Suppressor macrophage treated with lipopolysaccharide for 1 hour (primary cell): ENCODE measurements at places on chromosomes 13 and 19.
A peak's percentile ranks its signal among the peaks of the same experiment; 100 is the strongest.

- no peak for DNase-seq
These were observed 19.4 kb upstream of the HOMER3 start for GRCh38 chr19:18960370-18960769.

DNA sequence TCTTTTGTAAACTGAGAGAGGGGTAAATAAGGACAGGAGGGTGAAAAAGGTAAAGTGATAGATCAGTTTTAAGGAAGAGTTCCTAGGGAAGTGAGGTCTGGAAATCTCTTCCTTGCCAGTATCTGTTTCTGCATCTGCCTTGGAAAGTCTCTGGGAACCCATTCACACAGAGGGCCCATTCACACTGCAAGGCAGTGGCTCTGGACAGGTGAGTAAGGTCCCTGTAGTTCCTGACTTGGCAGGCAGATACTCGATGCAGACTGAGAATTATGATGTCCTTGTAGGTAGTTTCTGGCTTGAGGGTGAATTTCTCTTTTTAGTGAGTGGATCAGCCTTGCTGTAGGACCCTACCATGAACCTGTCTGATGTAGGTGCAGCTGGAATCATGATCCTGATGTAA lies 293.3 kb downstream of the NALCN start:
- DNase-seq = no peak

DNA sequence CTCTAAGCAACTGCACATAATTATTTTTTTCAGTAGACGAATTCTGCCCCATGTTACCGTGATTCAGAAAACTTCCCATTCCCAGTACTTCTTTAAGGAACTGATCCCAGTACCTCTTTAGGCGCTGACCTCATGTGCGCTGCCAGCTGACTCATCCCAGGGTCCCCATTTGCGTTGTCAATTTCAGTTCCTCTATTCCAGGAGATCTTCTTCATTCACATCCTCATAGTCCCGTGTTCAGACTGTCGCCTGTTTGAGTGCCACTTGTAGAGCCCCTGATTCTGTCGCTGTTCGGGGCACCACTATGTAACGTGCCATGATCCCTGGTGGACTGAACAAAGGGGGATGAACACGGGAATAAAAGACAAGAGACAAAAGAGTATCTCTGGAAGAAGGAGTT lies 16.4 kb downstream of the FPR3 start:
- peak; percentile 94 for DNase-seq

DNA sequence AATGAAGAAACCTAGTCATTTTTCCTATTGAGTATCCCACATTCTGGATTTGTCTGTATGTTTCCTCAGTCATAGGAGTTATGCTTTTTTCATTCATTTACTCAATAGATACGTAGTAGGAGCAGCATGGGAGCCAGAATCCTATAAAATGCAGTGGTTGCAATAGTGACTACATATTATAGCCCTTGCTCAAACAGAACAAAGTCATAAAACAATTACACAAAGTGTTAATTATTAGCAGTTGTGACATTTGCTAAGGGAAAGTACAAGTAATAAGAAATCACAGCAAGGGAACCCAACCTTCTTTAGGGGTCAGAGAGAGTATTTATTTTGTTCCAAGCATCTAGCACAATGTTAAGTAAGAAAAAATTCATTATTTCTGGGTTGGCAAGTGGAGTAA lies 27.7 kb upstream of the POU4F1 start:
- DNase-seq = no peak

DNA sequence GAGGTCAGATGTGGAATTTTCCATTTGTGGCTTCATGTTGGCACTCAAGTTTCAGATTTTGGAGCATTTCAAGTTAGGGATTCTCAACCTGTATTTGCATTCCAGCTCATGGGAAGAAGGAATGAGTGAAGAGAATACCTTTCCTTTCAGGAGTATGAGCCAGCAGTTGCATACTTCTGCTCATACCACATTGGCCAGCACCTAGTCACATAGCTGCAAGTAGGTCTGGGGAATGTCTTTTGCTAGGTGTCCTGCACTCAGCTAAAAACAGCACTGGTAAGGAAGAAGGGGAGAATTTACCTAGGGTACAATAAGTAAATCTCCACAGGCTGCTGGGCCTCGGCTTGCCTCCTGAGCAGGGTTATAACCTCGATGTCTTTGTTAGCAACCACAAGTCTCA lies 24.6 kb upstream of the ATP8A2 start:
- no peak for DNase-seq

- no peak for DNase-seq
These were observed 671.0 kb downstream of the SLITRK1 start for GRCh38 chr13:83211301-83211700.

DNA sequence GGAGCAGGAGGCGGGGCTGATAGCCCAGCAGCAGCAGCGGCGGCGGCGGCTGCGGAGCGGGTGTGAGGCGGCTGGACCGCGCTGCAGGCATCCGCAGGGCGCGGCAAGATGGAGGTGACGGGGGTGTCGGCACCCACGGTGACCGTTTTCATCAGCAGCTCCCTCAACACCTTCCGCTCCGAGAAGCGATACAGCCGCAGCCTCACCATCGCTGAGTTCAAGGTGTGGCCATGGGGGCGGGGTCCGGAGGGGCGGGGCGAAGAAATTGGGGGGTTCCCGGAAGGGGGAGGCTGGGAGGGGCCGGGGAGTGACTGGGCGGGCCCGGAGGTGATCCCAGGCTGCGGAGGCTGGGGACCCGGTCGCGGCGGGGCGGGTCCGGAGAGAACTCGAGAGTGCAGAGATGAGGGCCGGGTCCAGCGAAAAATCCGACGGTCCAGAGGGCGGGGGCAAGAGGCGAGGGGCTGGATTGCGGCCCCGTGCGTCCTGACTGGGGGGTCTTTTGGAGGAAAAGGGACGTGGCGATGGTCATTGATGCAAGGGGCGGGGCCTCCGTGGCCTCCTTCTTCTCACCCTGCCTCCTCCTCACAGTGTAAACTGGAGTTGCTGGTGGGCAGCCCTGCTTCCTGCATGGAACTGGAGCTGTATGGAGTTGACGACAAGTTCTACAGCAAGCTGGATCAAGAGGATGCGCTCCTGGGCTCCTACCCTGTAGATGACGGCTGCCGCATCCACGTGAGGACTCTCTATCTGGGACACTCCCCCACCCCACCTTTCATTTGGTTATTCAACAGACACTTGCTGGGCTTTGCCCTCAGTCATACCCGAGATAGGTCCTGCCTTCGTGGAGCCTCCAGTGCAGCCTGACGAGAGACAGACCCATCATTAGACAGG lies at the start of gene TBCB:
TBCB (plus strand) TSS at position 16 of the 891 bp plus-strand sequence; CDS start at position 109, 93 bp downstream.
- peak; percentile 88 for DNase-seq

DNA sequence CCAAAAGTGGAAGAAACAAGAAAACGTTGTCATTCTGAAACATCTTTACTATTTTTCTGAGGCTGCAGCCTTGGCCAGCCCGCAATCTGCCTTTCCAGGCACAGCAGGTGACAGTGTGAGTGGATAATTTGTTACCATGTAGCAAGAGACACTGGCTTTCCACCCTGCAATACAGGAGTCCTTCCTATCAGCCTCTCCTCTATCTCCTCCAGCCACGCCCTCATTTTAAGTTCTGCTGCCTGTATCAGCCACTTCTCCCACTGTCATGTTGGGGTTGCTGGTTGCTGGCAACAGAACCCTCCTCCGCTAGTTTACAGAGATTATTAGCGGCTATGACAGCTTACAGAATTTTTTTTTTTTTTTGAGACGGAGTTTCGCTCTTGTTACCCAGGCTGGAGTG lies 7.7 kb upstream of the LGALS7 start:
- no peak for DNase-seq

GRCh38 chr19:40503320-40503695 lies 36.5 kb downstream of the SPTBN4 start:
- DNase-seq = no peak

- DNase-seq = peak; percentile 14
These were observed 394.3 kb downstream of the FOXO1 start for GRCh38 chr13:40271931-40272775.

DNA sequence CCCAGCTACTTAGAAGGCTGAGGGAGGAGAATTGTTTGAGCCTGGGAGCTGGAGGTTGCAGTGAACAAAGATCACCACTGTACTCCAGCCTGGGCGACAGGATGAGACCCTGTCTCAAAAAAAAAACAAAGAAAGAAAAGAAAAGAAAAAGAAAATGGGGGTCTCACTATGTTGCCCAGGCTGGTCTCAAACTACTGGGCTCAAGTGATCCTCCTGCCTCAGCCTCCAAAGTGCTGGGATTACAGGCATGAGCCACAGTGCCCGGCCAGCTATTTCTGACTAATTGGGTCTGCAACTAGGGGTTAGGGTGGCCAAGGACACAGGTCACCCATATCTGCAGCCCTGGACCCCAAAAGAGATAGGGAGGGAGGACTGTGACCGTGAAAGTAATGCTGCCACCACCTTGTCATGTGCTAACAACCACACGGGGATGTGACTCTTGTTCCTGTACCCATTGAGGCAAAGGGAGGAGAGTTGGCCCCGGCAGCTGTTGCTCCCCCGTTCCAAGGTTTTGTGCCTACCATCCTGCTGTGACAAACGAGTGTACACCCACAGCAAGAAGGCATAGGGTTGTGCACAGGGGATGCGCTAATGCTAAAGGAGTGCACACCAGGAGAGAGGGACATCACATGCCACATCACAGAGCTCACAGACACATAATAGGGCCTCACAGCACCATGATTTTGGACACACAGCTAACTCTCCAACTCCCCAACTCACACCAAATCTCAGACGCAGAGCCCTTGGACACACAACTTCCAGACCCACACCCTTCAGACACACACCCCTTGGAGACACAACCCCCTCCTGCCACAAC lies 619 bp downstream of the MEF2B start:
- no peak for DNase-seq

GRCh38 chr19:15418231-15418578 lies 583 bp downstream of the AKAP8L start:
- DNase-seq = no peak

DNA sequence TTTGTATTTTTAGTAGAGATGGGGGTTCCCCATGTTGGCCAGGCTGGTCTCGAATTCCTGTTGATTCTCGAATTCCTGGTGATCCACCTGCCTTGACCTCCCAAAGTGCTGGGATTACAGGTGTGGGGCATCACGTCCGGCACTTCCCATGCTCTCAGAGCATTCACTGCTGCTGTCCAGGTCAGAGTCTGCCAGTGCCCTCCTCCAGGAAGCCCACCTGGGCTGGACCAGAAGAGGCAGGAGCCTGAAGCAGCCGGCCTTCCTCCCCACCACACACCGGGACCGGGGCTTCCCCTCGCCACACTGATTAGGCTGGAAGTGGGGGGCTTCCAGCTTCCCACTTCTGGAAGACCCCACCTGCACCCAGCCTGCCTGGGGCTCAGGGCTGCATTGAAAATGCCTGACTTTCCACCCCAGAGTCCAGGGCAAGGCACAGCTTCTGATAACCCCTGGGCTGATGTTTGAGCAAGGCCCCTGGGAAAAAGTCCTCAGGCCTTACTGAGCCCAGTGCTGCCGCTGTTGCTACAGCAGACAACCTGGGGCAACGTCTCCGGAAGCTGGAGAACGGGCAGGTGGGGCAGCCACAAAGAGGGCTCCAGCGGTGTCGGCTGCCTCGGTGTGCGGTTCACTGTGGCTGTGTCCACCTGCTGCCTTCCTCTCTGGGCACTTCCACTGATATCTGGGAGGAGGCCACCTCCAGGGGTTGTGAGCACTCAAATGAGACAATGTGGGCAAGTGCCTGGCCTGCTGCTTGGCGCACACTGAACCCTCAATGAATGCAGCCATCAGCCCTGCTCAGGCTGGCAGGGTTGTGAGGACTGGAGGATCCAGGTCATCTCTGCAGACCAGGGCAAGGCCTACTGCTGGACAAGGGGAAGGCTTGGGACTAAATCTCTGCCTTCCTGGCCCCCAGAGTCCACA lies 22.6 kb downstream of the CEBPA start:
- DNase-seq = no peak

DNA sequence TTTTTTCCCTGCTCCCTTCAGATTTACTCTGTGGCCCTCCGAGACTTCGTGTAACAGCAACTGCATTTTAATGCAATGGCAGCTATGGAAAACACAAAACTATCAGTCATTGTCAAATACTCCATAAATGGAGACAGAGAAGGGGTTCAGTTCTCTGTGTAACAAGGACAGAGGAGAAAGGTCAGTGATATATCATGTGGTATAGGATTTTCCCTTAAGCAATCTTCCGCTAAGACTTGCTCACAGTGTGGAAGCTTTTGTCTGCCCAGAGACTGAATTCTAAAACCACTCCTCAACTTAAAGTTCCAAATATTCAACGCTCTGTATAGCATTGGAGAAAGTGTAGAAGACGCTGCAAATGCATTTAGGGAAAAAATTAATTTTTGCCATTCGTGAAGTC lies 111.3 kb upstream of the EDNRB start:
- no peak for DNase-seq

- no peak for DNase-seq
These were observed 114.3 kb downstream of the TEX26 start for GRCh38 chr13:31046711-31047279.

DNA sequence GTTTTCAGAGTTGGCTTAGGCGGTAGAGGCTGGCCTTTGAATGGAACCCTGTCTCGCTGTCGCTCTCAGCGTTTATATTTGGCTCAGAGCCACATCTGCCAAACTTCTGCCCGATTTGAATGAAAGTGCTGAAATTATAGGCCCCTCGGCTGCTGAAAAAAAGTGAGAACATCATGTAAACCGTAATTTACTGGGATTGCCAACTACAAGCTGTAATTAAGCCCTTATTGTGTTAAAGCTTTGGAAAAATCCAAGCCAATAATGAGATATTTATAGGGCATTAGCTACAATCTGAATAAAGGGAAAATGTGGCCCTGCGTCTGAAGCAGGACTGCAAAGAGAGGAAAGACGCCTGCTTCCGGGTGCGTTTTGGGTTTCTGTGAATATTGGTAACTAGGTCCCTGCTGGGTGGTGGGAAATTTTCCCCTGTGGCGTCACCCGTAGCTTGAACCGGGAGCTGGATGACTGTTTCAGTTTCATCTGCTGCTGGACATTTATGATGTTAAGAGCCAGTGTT lies 9.9 kb downstream of the DNM2 start:
- DNase-seq = no peak

DNA sequence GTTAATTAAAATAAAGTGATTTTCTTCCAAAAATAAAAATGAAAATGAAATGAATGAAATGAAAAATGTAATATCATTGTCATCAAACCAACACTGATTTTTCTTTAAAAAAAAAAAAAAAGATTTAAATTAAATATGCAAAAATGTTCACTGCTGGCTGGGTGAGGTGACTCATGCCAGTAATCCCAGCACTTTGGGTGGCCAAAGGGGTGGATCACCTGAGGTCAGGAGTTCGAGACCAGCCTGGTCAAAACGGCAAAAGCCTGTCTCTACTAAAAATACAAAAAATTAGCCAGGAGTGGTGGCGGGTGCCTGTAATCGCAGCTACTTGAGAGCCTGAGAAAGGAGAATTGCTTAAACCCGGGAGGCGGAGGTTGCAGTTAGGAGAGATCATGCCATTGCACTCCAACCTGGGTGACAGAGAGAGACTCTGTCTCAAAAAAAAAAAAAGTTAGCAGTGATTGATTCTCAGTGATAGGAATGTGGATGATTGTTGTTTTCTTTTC lies 44.6 kb upstream of the LSM14A start:
- DNase-seq = no peak

- DNase-seq = no peak
These were observed 22.2 kb upstream of the SIAH3 start for GRCh38 chr13:45873491-45874325.

- peak; percentile 61 for DNase-seq
These were observed 36.0 kb upstream of the KPNA3 start for GRCh38 chr13:49828453-49828852.

- DNase-seq = no peak
These were observed 7.4 kb upstream of the GIPR start for GRCh38 chr19:45660636-45661035.

GRCh38 chr19:51686171-51686570 lies 7.0 kb upstream of the SPACA6 start:
- DNase-seq = no peak
